ENCODE measurements at places on chromosomes 5 and 9. TPM values are rescaled to one million over a fixed set of nuclear protein-coding genes. Genes with fewer than 3 reads are reported as not detected.

The IFNA21 gene
- total RNA-seq = not detected

The MYO10 gene
- 6.1 TPM for total RNA-seq

The NR4A3 gene
- 1.1 TPM for total RNA-seq

The ANKDD1B gene
- total RNA-seq = not detected

The NOXA1 gene
- 3.3 TPM for total RNA-seq

DNA sequence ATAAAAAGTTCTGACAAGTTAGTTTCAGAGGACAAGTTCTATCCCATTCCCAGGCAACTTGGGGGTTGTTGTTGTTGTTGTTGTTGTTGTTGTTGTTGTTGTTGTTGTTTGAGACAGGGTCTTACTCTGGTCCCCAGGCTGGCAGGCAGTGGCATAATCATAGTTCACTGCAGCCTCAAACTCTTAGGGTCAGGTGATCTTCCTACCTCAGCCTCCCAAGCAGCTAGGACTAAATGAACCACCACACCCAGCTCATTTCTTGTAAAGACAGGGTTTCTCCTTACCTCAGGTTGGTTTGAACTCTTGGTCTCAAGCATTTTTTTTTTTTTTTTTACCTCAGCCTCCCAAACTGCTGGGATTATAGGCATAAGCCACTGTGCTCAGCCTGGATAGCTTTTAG, 15.3 kb downstream of the PPP1R2B start:
- no peak for DNase-seq

DNA sequence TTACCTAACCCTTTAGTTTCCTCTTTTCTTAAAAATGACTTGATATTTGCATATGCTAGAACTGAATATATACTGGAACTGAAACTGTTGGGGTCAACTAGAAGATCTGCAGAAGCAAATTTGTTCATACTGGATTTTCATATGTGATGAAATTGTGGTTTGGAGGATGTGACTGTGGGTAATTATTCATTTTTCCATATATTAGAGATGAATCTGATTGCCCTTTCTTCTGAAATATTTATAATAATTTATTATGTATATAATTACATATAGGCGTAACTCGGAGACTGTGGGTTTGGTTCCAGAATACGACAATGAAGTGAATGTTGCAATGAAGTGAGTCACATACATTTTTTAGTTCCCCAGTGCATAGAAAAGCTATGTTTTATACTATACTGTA, 149.1 kb downstream of the ATP10B start:
- DNase-seq = no peak

The SPATA6L gene
- 3.3 TPM for total RNA-seq
